ENCODE measurements at places on chromosomes 11 and 22. TPM values are rescaled to one million over a fixed set of nuclear protein-coding genes. Genes with fewer than 3 reads are reported as not detected.

DNA sequence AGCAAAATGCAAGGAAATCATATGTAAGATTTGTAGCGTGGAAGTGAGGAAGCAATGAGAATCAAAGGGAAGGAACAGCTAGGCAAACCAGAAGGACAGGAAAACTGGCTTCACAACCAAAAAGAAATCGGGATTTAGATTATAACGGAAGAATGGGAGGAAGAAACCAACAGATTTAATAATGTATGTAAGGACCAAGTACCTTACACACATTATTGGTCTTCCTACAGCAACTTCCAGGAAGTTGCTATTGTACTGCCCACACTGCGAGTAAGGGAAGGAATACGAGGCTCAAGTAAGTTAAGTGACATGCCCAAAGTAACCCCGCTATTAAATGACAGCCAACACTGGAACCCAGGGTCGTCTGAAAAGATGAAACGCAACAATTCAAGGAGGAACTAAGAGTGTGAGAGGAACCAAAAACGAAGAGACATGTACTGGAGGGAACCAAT lies 473 bp downstream of the TXN2 start:
- no peak for DNase-seq

- no peak for DNase-seq
Observed at GRCh38 chr11:47437746-47438418, 11.1 kb downstream of the RAPSN start.

DNA sequence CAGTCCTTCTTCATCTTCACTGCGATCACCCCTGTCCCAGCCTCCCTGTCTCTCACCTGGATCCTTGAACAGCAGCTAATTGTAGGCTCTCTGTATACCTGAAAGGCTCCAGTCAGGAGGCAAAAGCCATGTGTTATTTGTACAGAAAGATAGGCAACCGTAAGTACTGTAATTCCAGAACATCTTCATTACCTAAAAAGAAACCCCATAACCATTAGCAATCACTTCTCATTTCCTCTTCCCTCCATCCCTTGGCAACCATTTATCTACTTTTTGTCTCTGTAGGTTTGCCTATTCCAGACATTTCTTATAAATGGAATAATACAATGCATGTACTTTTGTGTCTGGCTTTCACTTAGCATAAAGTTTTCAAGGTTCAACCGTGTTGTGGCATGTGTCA lies 17.8 kb downstream of the NAGA start:
- no peak for DNase-seq

DNA sequence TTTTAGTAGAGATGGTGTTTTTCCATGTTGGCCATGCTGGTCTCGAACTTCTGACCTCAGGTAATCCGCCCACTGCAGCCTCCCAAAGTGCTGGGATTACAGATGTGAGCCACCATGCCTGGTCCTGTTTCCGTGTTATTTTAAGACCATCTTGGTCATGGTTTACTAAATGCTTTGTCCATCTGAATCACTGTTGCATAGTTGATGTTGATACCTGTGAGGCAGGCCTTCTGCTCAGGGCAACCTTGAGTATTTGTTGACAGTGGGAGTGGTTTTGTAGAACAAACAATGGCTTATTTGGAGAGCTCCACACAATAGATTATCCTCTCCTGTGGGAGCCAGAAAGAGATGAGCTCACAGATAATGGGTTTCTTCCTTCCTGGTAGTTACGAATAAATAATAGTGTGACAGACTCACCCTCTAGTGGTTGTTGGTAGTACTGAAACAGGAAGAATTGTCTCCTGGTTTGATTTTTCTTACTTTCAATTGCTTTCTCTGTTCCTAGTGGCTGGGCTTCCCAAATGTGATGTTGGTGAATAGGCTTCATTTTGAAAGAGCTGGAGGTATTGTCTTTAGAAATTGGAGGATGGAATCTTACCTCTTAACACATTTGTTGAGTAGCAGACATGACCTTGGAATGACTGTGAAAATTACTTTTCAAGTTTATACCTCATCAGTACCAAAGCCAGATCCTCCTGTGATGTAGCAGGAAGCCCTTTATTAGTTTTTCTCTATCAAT lies 39.0 kb downstream of the CTNND1 start:
- DNase-seq, result peak; percentile 12

GRCh38 chr11:33168709-33169200 lies 7.5 kb upstream of the CSTF3 start:
- no peak for DNase-seq

DNA sequence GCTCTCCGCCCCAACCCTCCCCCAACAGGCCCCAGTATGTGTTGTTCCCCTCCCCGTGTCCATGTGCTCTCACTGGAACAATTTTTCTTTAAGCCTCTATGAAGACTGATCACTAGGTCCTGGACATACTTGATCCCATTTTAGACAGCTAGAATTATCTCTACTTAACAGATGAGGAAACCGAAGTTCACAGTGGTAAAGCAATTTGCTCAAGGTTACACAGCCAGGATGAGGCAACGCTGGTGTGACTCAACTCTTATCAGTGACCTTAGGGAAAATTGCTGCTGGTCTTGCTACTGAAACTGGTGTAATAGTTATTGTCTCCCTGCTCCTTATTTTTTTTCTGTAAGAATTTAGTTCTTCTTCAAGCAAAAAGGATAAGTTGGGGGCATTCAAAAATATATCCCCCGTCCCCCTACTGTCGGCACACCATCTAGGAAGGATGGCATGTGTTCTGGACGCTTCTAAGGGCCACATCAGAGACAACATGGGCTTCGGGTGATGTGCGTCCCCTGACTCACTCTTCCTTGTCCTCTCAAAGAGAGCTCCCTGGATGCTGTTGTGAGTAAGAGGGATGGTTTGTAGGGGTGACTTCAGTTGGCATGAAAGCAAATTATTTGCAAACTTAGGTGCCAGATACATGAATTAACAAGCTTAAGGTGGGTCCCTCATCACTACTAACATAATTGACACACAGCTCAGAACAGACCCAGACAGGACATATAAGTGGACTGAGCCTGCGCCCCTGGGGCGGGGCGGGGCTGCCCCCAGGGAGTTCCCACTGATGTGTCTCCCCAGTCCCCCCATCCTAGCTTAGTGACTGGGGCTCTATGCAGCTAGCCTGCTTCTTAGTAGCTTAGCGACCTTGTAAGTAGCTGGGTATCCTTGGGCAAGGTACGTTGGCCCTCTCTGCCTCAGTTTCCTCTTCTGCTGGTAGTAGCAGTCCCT lies 23.6 kb upstream of the ALX4 start:
- no peak for DNase-seq

Gene NLRP6
- 1.5 TPM for total RNA-seq

Gene TECTA
- 0.07 TPM for total RNA-seq

Gene CABP4
- 1.4 TPM for total RNA-seq

Gene MUC6
- total RNA-seq, result not detected

Data from activated naive CD4-positive, alpha-beta T cell treated with anti-CD3 and anti-CD28 coated beads for 36 hours (primary cell).